ENCODE measurements at places on chromosomes 1 and 21. TPM values are rescaled to one million over a fixed set of nuclear protein-coding genes. Genes with fewer than 3 reads are reported as not detected.

DNA sequence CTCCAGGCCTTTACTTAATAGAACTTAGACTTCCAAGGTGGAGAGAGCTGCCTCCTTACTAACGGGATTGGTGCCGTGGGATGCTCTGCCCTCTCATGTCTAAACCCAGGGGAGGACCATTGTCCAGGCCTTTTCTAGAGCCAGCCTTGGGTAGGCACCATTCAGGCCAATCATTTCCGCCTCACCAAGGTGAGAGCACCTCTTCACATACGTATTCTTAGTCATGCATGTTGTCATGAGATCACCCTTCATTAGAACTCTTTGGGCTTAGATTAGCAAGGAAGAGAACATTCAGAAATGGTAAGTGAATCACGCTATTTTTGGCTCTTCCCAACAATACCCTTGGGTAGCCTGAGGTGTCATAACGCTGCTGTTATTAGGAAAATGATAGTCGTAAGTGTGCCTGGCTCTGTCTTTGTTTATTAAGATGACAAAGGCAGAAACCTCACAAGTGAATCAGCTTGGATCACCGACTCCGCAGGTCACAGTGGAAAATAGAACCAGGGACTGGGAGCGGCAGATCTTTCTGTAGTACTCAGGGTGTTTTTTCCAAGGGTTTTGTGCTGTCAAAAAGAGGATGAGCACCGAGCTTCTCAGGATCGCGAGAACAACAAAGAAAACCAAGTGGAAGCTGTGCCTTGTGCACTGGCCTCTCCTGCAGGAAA lies 55.0 kb downstream of the HUNK start:
- DNase-seq, result no peak

DNA sequence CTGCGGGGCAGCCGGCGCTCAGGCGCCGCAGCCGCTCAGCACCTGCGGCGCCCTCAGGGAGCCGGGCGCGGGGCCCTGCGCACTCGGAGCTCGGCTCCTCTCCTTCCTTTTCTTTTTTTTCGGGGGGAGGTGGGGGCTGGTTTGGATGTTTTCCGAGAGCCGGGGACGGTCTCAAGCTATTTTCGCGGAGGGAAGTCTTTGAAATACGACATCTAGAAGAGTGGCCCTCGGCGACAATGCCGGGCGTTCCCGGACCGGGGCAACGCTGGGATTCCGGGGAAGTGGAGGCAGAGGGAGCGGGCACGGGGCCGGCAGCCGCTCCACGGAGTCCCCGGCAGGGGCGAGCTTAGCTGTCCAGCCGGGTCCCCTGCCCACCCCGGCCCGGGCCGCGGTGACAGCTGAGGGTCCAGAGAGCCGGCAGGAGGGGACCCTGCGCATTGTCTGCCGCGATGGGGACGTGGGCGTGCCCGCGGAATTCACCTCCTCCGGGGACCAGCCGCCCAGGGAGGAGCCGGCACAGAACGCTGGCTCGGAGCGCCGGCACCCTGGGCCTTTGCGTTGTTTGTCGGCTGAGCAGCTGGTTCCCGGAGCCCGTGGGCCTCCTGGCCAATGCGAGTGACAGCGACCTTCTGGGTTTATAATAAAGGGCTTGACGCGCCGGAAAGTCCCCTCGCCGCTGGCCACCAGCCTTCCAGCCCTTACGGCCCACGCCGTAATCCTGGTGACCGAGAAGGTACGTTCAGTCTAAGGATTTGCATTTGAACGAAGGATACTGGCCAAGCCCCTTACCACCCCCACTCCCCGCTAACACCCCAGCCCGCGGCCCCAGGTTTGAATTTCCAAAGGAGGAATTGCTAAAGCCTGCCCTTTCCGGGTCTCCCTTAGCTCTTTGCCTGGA lies 582 bp downstream of the SLC37A1 start:
- peak; percentile 71 for DNase-seq

- DNase-seq, result no peak
These were observed 2.5 kb downstream of the STK40 start for GRCh38 chr1:36383240-36383639.

DNA sequence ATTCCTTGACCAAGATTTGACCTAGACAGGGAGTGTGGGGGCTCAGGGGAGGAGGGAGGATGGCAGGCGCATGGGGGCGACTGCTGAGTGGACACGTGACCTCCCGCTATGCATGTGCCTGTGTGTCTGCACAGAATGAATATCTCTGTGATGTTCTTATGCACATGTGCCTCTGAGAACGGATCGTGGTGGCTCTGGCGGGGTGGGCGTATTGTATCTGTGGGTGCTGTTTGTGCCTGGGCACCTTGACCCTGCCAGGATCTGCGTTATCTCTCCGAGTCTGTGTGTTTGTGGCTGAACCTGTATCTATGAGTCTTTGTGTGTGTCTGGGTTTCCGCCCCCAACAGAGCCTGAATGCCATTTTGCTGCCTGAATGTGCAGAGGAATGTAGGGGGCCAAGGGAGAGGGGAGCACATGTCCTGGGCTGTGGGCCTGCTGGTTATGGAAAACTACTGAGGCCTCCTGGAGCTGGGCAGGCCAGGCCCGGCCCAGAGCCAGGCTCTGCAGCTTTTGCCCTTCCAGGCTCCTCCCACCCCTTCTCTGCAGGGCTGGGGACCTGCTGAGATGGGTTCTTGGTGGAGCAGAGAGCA lies 102.5 kb downstream of the EBNA1BP2 start:
- DNase-seq, result peak; percentile 28

GRCh38 chr1:226676381-226676780 lies 62.7 kb downstream of the ITPKB start:
- DNase-seq, result no peak

- DNase-seq, result no peak
These were observed 670.5 kb downstream of the KIF26B start for GRCh38 chr1:245825128-245825901.

DNA sequence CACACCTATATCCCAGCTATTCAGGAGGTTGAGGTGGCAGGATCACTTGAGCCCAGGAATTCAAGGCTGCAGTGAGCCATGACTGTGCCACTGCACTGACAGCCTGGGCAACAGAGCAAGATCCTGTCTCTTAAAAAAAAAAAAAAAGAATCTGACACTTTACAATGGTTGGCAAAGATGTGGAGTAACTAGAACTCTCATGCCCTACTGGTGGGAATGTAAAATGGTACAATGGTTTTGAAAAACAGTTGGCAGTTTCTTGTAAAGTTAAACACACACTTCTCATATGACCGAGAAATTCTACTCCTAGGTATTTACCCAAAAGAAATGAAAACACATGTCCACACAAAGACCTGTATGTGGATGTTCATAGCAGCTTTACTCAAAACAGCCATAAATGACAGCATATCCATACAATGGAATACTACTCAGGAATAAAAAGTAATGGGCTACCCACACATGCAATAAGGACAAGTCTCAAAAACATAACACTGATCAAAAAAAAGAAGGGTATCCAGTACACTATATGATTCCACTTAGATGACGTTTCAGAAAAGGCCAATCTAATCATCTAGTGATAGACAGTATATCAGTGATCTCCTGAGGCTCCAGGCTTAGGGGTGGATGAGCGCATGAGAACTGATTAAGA lies 58.1 kb downstream of the HLCS start:
- DNase-seq, result no peak

TMPRSS15 gene
- total RNA-seq, result not detected

RNU1-1 gene
- total RNA-seq, result 1,197 TPM

S100A7 gene
- total RNA-seq, result not detected

Measured in WTC11 (cell line).